ENCODE measurements at places on chromosomes 12 and 14. TPM values are rescaled to one million over a fixed set of nuclear protein-coding genes. Genes with fewer than 3 reads are reported as not detected.

IAPP gene
- not detected for total RNA-seq

GRCh38 chr14:39071096-39071495 lies 31.9 kb downstream of the SEC23A start:
- DNase-seq, result no peak
- no peaks in the 10 kb centered on the region for H3K27me3 ChIP-seq
- H3K27ac ChIP-seq, result no peak overlapping the region

IFNG-AS1 gene
- total RNA-seq, result not detected

ETFBKMT gene
- total RNA-seq, result 4.0 TPM

GRCh38 chr12:47819896-47820630 lies at the start of gene HDAC7:
TSS of gene HDAC7 (minus strand) at chr12:47819903. CDS start at chr12:47819785, 118 bp downstream.
- H3K4me3 ChIP-seq, result peak within 1 kb of the TSS; percentile 72
- peak within 1 kb of the TSS; percentile 97 for H3K27ac ChIP-seq
- peak; percentile 91 for DNase-seq

MTERF2 gene
- total RNA-seq, result 13.6 TPM

- H3K4me3 ChIP-seq, result no peak overlapping the region
- DNase-seq, result no peak
- no peaks in the 10 kb centered on the region for H3K4me1 ChIP-seq
Measured at GRCh38 chr14:102050625-102051024, 36.2 kb downstream of the HSP90AA1 start.

CAMKK2 gene
- total RNA-seq, result 40.4 TPM
